ENCODE measurements at places on chromosomes 11 and 22. TPM values are rescaled to one million over a fixed set of nuclear protein-coding genes. Genes with fewer than 3 reads are reported as not detected.

PLAAT4 gene
- 12.6 TPM for total RNA-seq

TMEM45B gene
- total RNA-seq = not detected

NOX4 gene
- total RNA-seq = not detected

KRTAP5-2 gene
- not detected for total RNA-seq

NPTXR gene
- total RNA-seq = 0.71 TPM

SCGB1C1 gene
- total RNA-seq = not detected

CCND1 gene
- 7.7 TPM for total RNA-seq

INSC gene
- not detected for total RNA-seq

RBMXL2 gene
- total RNA-seq = not detected

ZP1 gene
- total RNA-seq = not detected

ANO9 gene
- 63.9 TPM for total RNA-seq

KRTAP5-8 gene
- total RNA-seq = 0.49 TPM

GRCh38 chr11:102807921-102808320 is 10.0 kb upstream of the MMP1 start:
- DNase-seq = no peak

DNA sequence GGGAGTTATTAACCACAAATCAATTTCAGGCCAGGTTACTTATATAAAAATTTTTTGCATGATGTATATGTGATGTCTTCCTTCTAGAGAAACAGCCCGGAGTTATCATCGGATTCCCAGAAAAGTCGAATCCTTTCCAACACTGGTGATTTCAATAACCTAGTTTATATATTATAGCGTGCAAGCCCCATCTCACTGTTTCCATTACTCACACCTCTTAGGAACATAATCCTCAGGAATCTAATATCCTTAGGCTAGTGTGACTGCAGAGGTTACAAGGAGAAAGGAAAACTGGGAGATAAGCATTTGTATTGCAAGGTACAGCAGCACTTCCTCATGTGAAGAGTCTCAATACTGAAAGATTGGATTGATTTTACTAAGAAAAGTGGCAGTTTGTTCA is 20.3 kb downstream of the ARHGAP20 start:
- DNase-seq = no peak

GRCh38 chr11:44029977-44030911 is 17.5 kb upstream of the ACCSL start:
- DNase-seq = no peak

GRCh38 chr11:105448703-105449079 is 161.2 kb upstream of the GRIA4 start:
- DNase-seq = no peak

GRCh38 chr11:97962758-97963157 is 1058.0 kb upstream of the CNTN5 start:
- DNase-seq = no peak

GRCh38 chr11:114813189-114813718 is 134.9 kb downstream of the NXPE2 start:
- no peak for DNase-seq

DNA sequence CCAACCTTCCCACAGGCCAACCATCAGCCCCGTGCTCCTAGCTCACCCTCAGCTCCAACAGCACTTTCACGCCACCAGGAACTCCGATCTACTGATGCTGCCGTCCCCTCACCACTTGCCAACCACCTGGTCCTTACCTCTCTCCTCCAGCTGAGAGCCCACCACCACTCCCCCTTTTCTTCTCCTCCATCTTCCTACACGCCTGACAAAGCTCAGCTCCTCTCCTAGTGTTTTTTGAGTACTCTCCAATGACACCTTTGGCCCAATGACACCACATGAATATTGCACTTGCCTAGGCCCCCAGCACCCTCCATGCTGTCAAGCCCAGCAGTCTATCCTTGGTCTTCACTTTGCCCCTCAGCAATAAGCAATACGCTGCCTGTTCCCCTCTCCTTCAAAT is 30.7 kb downstream of the HIRA start:
- no peak for DNase-seq

DNA sequence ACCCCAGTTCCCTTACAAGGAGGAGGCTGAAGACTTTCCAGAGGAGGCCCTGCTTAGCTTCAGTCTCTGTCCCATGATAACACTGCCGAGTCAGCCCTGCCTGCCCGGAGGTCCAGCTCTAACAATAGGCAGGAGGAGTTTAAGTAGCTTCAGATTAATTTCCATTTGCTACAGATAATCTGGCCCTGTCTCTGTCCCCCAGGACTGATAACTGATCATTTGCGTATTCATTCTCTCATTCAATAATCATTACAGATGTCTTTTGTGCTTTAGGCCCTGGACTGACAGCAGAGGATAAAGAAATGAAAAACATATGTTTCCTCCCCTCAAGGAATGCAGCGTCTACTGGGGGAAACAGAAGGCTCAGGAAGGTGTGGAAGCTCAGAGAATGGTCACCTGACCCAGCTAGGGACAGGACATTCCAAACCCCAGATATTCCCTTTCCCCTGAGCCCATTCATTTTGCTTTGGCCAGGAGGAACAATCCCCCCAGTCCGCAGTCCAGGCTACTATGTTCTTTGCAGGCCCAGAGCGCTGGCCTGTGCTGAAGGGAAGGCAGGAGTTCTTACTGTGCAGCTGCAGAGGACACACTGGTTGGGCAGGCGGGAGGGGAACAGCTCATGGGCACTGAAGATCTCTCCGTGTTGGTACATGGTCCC is 20.8 kb downstream of the CHRDL2 start:
- DNase-seq = no peak

- no peak for DNase-seq
Observed at GRCh38 chr22:27490080-27490479, 311.5 kb downstream of the MN1 start.

- DNase-seq = no peak
Observed at GRCh38 chr22:48866906-48867681, 960.6 kb downstream of the BRD1 start.

- no peak for DNase-seq
Observed at GRCh38 chr11:118735203-118735602, 55.8 kb upstream of the TREH start.

DNA sequence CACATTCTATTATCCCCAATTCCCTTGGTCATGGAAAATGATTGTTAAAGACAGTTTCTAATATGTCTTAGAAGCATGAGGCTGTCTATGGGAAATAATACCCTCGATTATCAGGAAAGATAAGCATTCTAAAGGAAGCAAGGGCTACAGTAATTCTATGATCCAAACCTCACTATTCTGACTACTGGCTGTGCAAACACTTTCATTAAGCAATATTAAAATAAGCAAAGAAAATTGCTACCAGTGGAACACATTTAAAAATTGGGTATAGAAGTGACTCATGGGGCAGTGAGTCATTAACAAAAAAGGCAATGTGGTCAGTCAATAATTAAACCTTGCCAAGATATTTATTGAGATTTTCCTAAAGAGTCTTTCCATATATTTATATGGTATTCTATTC is 1415.2 kb upstream of the TENM4 start:
- no peak for DNase-seq

DNA sequence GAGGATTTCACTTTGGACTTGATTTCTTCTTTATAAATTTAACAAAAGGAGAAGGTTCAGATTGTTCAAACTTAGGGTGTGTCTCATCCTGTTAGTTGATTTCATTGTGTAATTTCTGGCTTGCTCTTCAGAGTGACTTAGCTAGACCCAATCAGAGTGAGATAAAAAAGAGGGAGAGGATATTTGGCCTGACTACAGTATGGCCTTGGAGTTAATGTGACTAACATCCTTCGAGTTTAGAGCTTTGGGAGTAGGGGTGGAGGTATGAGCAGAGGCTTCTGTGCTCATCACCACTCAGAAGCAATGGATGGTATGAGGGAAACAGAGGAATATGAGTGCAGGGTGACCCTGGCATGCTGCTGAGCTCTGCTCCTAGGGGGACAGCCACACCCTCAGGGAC is 114.2 kb downstream of the ME3 start:
- no peak for DNase-seq

DNA sequence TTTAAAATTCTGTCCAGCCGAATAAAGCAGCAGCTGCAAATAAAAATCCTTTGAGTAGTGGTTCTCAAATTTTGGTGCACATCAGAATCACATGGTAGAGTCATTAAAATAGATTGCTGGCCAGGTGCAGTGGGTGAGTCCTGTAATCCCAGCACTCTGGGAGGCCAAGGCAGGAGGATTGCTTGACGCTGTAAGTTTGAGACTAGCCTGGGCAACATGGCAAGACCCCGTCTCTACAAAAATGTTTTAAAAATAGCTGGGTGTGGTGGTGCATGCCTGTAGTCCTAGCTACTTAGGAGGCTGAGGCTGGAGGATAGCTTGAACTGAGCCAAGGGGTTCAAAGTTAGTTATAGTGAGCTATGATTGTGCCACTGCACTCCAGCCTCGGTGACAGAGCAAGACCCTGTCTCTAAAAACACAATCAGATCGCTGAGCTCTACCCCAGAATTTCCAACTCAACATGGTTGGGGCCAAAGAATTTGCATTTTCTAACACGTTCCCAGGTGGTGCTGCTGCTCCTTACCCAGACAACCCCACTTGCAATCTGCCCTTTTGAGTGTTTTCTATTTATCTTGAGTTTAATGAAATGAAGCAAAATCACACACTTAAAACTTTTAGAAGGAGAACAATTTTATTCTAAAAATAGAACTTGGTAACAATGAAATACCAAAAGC is 48.8 kb downstream of the BIRC2 start:
- DNase-seq = no peak

- no peak for DNase-seq
Observed at GRCh38 chr11:67282876-67283371, 6.2 kb upstream of the ANKRD13D start.

DNA sequence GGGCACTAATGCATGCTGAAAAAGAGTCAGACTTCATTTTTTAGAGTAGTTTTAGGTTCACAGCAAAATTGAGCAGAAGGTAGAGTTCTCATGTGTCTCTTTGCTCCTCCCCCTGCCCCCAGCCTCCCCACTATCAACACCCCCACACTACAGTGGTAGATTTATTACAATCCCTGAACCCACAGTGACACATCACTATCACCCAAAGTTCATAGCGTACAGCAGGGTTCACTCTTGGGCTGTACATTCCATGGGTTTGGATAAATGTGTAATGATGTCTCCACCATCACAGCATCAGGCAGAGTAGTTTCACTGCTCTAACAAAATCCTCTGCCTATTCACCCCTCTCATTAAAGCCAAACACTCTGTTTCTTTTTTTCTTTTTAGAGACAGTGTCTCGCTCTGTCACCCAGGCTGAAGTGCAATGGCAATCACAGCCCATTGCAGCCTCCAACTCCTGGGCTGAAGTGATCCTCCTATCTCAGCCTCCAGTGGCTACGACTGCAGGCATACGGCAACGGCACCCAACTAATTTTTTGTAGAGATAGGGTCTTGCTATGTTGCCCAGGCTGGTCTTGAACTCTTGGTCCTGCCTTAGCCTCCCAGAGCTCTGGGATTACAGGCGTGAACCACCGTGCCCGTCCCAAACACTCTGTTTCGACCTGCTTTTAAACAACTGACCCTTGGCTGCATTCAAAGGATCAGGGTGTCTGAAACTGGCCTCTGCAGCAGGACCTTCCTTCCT is 4.1 kb downstream of the BEST1 start:
- DNase-seq = no peak

GRCh38 chr11:102154806-102155205 is 44.6 kb downstream of the YAP1 start:
- DNase-seq = no peak

DNA sequence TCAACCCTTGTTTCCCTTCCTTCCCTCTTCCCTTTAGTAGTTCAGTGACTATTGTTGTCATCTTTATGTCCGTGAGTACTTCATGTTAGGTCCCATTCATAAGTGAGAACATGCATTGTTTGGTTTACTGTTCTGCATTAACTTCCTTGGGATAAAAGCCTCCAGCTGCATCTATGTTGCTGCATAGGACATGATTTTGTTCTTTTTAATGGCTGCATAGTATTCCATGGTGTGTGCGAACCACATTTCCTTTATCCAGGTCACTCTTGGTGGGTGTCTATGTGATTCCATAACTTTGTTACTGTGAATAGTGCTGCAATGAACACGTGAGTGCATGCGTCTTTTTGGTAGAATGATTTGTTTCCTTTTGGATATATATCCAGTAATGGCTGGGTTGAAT is 163.3 kb downstream of the FBXO7 start:
- DNase-seq = no peak

GRCh38 chr22:39988386-39989114 is 6.2 kb upstream of the FAM83F start:
- DNase-seq = no peak

DNA sequence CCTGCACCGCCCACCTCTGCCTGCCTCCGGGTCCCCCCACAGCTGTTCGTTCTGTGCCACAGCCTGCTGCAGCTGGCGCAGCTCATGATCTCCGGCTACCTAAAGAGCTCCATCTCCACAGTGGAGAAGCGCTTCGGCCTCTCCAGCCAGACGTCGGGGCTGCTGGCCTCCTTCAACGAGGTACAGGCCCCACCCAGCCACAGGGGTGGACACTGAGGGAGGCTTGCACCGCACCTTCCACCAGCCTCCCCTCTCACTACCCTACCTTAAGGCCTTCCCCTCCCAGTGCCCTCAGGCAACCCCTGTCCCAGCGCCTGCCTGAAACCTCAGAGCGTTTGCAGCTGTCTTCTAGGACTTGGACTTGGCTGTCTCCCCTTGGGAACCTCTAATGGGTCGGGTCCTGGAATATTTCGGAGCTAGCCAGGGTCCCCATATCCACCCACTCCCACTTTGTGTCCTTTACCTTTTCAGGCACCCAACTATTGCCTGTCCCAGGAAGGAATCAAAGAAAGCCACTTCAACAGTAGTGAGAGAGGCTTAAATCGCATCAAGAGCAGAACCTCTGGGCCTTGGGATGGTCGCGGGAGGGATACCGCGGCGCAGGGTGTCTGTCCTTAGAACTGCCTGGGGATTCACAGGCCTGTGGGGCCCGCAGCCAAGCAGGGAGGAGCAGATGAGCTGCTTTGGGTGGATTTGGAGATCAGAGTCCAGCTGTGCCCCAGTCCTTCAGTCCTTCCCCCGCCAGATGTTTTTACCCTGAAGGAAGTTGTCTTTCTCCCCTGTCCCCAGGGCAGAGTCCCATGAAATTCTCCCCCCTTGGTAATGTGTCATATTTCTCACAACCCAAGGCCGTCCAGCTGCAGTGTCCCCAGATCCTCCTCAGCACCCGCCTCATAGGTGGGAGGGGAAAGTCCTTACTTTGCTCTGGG is 13.3 kb downstream of the SLCO2B1 start:
- DNase-seq = no peak

DNA sequence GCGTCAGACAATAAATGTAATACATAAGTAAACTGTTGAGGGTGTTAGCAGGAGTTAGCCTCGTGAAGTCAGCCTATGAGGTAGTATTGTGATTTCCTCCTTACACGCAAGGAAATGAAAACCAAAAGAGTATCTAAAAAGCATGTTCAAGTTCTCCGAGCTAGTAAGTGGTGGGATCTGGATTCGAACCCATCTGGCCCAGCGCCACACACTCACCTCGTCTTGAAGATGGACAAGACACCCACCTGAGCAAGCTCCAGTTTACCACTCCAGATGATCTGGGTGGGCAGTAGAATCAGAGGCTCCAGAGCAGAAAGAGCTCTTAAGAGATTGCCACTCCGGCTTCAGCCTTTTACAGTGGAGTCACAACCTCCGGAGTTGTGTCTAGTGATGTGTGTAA is 140.3 kb downstream of the PKNOX2 start:
- no peak for DNase-seq

DNA sequence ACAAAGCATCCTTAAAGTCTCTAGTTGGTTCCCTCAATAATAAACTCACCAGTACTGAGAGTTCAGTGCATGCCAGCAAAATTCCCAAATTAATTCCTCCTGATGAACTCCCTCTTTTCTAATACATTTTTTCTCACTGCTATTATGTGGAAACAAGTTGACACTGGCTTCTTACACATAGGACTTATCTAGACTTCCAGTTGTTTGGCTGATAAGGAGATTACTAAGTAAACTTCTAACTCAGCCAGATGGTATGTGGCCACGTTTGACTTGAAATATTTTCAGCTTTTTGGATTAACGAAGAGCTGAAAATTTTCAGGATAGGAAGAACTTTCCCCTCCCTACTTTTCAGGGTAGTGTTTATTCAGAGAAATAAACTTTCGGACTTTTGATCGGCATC is 1154.2 kb upstream of the TENM4 start:
- no peak for DNase-seq
